Adrenal gland (tissue), 19 donors: ENCODE measurements at places on chromosomes 12 and 14.

DNA sequence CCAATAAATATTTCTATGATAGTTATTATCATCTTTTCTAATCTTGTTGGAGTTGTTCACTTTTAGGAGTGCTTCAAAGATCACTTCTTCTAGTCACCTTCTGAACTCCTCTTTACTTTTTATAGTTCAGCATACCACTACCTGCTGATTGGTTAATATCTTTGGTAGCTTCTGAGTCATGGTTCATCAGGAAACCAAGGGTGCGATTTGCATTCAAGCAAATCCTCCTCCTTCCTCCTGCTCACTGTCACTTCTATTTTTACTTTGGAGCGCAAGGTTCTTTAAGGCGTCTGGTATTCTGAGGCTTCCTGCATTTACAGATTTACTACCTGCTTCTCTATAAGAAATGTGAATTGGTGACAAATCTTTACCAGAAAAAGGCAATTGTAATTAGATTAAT, 24.0 kb downstream of the SYT1 start:
- DNase-seq = no peak

DNA sequence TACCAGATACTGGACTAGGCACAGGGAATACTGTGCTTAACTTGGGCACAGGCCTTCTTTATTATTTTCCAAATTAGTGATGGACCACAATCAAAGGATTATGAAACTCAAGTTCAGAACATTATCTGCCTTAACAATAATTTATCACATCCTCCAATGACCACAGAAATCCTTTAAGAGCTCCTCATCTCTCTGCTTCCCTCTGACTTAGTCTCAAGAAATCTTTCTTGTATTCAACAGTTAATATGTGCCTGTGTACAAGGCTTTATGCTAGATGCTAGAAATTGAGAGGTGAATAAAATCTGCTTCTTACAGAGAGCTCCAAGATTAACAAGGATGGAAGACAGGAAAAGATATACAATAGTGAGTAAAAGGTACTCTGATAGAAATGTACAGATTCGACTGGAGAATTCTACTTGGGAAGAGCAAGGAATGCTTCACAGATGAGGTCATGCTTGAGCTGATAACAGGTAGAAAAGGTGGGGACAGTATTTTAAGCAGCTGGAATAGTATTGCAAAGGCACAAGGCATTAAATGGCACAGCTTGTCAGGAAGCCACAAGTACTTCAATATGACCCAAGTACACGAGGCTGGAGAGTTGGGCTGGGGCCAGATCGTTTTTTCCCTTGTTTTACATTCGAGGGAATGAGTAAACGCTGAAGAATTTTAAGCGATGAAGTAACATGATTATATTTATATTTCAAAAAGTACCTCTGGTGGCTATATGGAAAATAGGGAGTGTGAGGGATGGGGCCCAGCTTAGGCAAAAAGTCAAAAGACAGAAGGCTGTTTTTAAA, 55.1 kb upstream of the ARID2 start:
- DNase-seq = no peak

- DNase-seq = no peak
These were observed 16.3 kb upstream of the ABHD12B start for GRCh38 chr14:50855558-50855957.

- DNase-seq = no peak
These were observed 18.5 kb upstream of the MAP1LC3B2 start for GRCh38 chr12:116540622-116541152.

DNA sequence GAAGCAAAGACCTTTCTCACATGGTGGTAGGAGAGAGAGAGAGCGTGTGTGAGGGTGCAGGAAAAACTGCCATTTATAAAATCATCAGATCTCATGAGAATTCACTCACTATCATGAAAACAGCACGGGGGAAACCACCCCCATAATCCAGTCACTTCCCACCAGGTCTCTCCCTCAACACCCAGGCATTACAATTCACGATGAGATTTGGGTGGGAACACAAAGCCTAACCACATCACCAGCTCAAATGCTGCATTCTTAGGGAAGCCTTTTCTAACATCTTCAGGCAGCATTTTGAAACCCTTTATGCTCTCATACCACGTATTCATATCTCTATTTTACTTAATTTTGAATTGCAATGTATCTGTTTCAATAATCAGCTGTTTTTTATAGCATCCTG, 165.9 kb downstream of the TMTC3 start:
- no peak for DNase-seq

DNA sequence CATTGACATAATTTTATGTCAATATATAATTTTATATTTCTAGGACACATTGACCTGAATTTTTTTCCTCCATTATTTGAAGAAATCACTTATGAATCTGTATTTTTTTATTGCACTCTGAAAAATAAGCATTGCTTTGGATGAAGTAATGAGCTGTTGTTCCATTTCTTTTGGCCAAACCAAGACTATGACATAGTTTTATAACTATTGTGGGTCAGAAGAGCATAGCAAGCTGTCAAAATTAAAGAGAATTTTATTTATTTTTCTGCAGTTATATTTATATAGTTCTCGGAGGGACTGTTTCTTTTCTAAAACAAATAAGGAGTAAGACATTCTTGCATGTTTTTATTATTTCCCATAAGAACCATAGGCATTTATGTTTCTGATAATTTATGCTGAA, 8.5 kb downstream of the C12orf75 start:
- no peak for DNase-seq

GRCh38 chr12:82876075-82876474, 189.4 kb downstream of the TMTC2 start:
- no peak for DNase-seq

- no peak for DNase-seq
These were observed 1.4 kb upstream of the OS9 start for GRCh38 chr12:57692500-57692899.

DNA sequence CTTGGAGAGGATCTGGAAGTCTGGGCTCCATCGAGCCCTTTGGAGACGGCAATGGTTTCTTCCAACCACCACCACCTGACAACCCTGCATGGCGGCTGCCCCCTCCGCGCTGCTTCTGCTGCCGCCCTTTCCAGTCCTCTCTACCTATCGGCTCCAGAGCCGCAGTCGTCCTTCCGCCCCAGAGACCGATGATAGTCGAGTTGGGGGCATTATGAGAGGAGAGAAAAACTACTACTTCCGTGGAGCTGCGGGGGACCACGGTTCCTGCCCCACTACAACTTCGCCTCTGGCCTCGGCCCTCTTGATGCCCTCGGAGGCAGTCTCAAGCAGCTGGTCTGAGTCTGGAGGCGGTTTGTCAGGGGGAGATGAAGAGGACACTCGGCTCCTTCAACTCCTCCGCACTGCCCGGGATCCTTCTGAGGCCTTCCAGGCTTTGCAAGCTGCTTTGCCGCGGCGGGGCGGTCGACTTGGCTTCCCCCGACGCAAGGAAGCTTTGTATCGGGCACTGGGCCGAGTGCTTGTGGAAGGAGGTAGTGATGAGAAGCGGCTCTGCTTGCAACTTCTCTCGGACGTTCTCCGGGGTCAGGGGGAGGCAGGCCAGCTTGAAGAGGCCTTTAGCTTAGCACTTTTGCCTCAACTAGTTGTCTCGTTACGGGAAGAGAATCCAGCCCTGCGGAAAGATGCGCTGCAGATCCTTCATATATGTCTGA, 499 bp downstream of the TOGARAM1 start:
- DNase-seq = peak; percentile 65

GRCh38 chr14:61866932-61867920, 105.0 kb downstream of the SNAPC1 start:
- no peak for DNase-seq

DNA sequence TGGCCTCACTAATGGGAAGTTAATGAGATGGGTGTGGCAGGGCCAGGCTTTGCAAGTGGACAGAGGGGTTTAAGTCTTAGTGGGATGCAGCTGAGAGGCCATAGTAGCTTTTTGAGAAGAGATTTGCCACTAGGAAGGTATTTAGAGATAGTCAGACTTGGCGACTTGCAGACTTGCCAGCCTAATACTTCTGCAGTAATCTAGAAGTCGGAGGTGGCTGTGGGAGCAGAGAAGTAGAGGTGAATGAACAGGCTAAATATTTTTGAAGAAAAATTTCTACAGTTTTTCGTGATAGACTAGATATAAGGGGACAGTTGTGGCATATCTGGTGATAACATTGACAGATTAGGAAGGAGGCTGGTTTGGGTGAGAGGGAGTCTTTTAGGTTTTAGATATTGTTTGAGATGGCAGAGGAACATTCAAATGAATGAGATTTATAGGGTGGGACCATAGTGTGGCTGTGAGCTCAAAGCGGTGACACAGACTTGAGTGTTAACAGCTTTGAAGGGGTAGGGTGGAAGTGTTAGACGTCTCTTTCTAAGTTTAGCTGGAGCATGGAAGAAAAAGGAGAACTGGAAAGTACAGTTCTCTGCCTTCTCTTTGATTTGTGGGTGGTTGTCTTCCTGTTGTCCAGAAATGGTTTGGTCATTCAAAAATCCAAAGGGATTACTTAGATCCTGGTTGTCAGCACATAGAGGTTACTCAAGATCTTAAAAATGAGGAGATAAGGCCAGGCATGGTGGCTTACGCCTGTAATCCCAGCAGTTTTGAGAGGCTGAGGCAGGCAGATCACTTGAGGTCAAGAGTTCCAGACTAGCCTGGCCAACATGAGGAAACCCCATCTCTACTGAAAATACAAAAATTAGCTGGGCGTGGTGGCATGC, 44.9 kb downstream of the MAPKAPK5 start:
- no peak for DNase-seq

DNA sequence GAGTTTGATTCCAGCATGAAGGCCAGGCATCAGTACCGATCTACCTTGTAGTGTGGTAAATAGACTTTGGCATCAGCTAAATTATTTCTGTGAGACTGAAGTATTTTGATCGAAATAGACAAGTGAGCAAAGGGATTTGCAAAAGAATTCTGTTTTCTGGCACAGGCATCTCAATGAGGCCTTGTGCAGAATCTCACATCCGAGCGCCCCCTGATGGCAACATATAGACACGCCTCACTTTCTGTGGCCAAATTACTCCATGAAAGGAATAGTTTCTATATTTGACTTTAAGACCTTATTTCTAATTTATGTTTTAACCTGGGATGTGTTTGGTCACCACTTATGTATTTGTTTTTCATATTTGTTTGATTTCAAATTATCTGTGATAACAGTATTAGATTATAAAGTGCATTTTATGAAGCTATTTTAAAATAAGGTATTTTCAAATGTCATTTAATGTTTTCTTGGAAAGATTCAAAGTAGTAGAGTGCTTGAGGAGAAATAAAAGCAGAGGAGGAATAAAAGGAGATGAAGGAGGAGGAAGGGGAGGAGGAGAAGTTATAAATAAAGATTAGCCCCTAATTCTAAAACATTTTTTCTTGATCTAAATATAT, 731.9 kb downstream of the NRXN3 start:
- DNase-seq = peak; percentile 44

- DNase-seq = peak; percentile 62
These were observed 245.6 kb upstream of the RGS6 start for GRCh38 chr14:71686677-71687076.

DNA sequence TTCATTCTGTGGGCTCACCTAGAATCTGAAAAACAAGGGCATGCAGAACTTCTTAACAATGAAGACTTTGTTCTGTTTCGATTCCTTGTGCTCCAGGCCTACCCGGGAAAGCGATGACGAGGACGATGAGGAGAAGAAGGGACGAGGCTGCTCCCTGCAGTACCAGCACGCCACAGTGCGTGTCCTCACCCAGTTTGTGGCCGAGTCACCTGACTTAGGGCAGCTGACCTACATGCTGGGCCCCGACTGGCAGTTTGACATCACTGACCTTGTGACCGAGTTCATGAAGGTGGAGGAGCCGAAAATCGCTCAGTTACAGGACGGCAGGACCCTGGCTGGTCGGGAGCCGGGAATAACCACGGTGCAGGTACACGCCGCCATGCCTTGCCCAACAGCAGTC, 585.4 kb downstream of the AACS start:
- DNase-seq = no peak

DNA sequence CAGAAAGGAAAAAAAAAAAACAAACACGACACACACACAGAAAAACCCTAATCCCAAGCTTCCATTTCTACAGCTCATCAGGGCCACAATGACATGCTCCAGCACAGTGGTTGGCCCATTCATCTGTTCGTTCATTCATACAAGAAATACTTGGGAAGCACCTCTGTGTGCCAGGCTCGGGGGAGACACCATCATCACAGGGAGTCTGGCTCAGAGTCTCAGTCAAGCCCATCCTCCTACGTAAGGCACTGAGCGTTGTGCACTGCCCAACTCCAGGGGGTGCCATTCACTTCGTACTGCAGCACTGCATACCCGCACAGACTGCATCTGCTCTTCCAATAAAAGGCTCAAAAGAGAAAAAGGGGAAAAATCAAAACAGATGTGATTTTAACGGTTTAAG, 15.3 kb downstream of the VPS37B start:
- DNase-seq = peak; percentile 51
